ENCODE measurements at places on chromosomes 1 and 21.

DNA sequence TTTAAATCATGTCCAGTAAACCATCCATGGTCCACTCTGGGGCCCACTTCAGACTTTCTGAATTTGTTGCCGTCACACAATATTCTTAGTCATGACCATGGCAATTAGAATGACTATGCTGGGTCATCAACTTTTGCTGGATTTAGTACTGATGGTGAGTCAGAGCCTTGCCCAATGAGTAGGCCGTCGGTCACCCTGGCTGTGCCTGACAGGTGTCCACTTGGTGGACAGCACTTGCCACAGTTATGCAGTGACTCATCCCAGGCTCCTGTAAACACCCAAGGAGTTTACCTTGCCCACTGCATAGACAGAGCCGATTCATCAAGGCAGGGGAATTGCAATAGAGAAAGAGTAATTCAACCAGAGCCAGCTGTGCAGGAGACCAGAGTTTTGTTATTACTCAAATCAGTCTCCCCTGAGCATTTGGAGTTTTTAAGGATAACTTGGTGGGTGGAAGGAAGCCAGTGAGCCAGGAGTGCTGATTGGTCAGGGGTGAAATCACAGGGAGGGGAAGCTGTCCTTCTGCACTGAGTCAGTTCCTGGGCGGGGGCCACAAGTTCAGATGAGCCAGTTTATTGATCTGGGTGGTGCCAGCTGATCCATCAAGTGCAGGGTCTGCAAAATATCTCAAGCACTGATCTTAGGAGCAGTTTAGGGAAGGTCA, 333.8 kb downstream of the PTPRU start:
- DNase-seq = peak; percentile 86

GRCh38 chr1:167800251-167800650, 78.5 kb downstream of the MPZL1 start:
- DNase-seq = no peak

GRCh38 chr1:22141554-22142314, 1.2 kb downstream of the WNT4 start:
- DNase-seq = peak; percentile 60

GRCh38 chr1:21307663-21308305, 17.5 kb upstream of the ECE1 start:
- no peak for DNase-seq

DNA sequence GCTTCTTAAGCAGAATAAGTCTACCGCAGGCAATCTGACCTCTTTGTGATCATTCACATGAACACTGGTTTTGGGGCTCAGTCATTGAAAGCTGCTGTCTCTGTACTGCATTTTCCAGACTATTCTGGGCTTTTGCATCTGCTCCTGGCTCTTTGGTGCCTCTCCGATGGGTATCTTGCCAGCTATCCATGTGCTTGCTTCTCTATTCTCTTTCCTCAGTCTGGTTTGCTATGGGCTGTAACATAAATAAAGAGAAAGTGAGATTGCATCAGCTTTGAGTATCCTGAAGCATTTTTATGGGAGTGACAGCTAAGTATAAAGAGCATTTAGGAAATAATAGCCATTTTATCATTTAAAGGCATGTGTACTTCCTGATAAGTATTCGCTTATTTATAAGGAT, 70.7 kb downstream of the C1orf21 start:
- DNase-seq = no peak

DNA sequence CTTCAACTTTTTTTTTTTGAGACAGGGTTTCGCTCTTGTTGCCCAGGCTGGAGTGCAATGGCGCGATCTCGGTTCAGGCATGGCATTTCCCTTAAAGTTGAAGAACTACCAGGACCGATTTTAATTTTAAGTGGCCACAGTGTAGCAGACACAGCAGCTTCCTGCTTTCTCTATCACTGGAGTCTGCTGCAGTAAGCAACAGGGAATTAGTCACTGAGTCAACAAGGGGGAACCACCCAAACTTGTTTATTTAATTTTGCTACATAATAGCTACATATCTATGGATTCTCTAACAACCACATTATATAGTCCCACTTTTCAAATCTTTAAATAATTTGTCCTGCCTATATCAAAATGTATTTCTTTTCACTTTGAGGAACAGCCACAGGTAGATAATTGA, 12.5 kb upstream of the TNNI3K start:
- DNase-seq = no peak

DNA sequence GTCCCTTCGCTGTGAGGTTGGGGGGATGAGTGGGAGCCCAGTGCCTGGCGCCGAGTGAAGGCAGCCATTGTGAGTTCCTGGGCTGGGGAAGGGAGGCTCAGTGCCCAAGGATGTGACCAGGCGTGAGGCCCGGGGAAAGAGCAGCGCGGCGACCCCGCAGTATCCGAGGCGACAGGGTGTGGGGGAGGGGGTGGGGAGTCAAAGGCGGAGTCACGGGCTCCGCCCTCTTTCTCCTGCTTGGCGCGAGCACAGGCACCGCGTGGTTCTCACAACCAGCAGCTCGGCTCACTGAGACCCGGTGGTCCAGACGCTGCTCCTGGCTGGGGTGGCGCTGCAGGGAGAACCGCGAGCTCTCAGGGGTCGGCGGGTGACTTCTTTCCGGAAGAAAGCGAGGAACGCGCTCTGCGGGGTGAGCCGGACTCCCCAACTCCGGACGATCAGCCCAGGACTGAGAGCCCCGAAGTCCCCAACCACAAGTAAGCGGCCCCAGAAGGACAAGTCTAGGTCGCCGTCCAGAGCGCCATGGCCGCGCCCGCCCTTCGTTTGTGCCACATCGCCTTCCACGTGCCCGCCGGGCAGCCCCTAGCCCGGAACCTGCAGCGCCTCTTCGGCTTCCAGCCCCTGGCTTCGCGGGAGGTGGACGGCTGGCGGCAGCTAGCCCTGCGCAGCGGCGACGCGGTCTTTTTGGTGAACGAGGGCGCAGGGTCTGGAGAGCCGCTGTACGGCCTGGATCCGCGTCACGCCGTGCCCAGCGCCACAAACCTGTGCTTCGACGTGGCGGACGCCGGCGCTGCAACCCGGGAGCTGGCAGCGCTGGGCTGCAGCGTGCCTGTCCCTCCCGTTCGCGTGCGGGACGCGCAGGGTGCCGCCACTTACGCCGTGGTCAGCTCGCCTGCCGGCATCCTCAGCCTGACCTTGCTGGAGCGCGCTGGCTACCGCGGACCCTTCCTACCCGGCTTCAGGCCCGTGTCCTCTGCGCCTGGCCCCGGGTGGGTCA, at the start of gene HPDL:
HPDL (plus strand) TSS at position 269 of the 997 bp plus-strand sequence; CDS start at position 523, 254 bp downstream.
- DNase-seq = peak; percentile 80

DNA sequence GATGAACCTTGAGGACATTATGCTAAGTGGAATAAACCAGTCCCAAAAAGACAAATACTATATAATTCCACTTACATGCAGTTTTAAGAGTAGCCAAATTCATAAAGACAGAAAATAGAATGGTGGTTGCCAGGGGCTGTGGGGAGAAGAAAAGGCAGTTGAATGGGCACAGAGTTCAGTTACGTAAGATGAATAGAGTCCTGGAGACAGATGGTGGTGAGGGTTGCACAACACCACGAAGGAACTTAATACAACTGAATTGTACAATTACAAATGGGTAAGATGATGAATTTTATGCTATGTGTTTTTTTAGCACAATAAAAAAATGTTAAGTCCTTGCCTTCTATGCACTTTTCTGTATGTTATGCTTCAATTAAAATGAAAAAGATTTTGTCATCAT, 66.6 kb downstream of the CD34 start:
- no peak for DNase-seq

DNA sequence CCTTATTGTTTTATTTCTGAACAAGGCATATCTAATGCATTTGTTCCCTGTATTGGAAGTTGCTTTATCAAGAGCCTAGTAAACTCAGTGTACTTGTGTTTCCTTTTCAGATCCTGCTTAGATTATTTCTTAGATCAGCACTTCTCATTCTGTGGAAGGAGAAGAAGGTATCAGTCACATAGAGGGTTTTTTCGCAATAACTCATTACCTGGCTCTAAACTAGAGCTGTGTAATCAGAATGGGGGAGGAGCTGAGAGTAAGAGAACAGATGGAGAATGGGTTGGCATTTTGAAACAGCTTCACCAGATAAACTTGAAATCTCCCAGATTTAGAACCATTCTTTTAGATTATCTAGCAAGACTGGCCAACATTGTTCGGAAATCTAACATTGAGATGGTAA, 11.0 kb downstream of the AHCYL1 start:
- no peak for DNase-seq

GRCh38 chr1:162564762-162565218, 3.3 kb downstream of the UAP1 start:
- peak; percentile 8 for DNase-seq

- peak; percentile 15 for DNase-seq
These were observed 304.0 kb downstream of the HHIPL2 start for GRCh38 chr1:222243902-222244301.

- no peak for DNase-seq
These were observed 32.0 kb downstream of the DNAJC6 start for GRCh38 chr1:65341381-65341780.

DNA sequence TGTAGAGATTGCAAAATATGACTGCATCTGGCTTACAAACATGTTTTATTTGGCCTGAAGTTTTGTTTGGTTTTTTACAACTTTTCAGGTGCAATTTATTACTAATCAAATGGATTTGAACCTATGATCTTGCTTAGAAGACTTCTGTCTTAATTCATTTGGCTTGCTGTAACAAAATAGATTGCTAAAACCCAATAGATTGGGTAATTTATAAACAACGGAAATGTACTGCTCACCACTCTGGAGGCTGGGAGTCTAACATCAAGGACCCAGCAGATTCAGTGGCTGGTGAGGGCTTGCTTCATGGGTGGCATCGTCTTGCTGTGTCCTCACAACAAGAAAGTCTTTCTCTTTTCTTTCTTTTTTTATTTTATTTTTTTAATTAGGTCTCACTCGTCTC, 72.9 kb downstream of the LBR start:
- DNase-seq = no peak

DNA sequence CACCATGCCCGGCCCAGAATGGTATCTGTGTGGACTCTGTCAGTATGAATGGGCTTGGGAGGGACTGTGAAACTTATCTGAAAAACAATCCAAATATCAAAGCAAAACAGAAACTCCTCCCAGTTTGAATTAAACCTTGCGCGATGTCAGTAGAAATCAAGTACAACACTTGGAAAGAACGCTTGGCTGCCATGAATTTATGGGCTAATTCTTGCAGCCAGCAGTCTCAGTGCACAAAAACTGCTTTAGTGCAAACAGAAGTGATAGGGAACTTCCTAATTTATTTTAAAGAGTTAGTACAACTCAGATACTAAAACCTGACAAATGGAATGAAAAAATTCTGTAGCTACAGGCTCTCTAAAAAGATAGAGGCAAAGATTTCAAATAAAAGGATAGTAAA, 8.5 kb downstream of the CLCA1 start:
- no peak for DNase-seq

DNA sequence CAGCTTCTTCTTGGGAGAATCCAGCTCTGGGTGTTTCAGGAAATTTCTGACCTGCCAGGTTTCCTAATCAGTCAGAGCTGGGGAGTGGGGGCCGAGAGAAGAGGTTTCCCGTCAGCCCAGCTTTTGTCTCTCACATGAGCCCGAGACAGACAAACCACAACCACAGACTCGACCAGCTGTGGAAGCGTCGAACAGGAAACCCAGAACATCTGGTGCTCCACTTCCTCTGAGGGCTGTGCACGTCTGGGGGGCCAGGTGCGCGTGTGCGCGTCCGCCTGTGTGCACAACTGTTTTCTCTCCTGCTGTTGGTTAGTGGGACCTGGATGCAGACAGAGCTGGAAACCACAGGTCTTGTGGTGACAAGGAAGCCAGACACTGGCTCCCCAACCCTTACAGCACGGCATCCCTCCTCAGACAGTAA, 113.0 kb upstream of the SLC25A33 start:
- DNase-seq = no peak

GRCh38 chr1:44270686-44271628, 57.7 kb downstream of the DMAP1 start:
- no peak for DNase-seq

DNA sequence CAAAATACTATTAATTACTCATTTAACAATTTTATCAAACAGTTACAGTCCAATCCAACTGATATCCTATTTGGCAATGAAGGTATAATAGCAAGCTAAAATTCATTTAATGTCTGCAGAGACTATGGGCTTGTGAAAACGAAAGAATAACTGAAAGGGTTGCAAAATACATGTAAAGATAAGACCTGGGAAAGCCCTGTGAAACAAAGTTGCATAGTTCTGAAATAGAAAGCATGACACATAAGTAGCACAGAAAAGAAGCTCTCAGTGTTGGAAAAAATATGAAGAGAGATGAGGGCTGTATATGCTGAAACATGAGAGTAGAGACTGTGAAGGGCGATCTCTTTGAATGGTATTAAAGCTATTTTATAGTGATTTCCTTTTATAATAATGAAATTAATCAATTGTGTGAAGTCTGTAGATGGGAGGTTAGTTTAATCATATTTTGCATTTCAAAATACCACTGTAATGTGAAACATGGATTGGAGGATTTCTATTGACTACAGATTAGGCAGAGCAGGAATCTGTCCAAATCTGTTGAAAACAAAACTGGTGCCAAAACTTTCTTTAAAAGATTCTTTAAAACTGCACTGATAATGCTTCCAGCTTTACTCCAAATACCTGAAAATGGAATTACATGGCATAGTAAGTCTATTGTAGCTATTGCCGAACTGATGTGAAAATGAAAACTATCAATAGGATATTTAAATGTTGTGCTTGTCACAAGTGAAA, 1518.9 kb upstream of the B3GALT2 start:
- no peak for DNase-seq

DNA sequence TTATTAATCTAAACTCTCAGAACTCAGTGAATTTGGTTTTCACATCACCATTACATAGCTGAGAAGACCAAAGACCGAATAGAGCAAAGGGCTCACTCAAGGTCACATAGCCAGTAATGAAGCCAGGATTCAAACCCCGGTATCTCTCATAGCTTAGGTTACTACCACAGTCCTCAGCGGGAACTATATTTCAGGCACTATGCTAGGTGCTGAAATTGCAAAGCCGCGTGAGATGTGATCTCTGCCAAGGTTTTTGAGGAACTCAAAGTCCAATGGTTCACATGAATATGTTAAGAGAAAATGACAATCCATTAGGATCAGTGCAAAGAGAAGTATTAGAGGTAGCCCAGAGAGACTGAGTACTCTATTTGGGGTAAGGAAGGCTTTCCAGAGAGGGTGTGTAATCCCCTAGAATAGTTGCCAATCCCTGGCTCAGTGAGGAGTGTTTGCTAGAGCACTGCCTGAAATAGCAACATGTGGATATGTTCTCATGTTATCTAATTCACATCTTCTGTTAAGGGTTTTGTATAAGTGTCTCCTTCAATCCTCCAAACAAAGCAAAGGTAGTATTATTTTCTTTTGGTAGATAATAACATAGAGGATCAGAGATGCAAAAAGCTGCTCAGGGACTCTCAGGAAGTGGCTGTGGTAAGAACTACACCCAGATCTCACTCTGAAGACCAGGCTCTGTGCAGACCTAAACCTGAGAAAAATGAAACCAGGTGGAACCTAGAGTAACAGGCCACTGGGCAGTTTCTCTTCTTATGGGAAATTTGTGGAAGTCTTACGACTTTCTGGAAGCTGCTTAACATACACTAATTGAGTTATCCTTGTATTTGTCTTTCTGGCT, 93.1 kb upstream of the C8B start:
- no peak for DNase-seq

DNA sequence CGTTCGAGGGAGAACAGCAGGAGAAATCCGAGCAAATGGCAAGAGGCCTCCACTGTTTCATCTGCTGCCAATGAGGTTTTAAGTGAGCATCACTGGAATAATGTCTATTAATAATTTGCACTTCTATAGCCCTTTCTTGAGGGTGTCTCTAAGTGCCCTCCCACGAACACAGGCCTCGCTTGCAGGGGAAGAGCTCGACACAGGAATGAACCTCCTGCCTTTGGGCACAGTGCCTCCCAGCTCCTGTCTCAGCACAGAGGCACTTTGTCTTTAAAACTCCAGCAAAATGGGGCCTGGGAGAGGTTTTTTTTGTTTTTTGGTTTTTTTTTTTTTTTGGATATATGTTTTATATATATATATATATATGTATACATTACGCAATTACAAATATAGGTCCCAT, 56.6 kb downstream of the OLIG1 start:
- no peak for DNase-seq
